ENCODE measurements at places on chromosomes 7 and 10.

DNA sequence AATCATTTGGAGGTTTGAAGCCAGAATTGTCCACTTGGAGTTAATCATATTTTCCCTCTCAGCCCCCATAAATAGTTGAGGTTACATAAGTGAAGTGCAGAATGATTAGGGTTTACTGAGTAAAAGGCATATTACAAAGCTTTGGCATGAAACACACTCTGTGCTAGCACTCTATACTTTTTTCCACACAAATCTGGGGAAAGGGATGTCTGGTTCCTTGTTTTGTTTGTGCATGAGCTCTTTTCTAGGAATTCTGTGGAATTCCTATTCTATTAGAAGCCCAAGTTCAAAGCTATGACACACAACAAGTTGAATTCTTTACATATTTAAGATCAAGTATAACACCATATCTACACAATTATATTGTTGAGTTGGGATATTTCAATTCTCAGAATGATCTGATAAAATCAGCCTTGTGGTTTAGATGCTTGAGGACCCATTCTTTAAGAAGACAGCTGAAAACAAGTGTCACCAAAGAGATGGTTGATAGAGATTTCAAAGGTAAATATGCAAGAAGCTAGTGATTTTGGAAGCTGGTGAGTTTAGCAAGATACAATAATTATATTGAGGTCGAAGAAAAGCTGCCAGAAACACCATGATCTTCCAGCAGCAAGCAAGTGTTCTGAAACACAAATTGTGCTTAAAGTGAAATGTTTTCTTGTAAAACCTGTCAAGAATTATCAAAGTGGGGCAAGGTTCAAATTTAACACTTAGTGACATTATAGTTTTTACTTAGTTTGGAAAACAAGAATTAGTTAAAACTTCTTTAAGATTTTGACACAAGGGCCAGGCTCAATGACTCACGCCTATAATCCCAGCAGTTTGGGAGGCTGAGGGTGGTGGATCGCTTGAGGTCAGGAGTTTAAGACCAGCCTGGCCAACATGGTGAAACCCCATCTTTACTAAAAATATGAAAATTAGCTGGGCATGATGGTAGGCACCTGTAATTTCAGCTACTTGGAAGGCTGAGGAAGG lies 122.6 kb downstream of the INHBA start:
- no peak for DNase-seq

DNA sequence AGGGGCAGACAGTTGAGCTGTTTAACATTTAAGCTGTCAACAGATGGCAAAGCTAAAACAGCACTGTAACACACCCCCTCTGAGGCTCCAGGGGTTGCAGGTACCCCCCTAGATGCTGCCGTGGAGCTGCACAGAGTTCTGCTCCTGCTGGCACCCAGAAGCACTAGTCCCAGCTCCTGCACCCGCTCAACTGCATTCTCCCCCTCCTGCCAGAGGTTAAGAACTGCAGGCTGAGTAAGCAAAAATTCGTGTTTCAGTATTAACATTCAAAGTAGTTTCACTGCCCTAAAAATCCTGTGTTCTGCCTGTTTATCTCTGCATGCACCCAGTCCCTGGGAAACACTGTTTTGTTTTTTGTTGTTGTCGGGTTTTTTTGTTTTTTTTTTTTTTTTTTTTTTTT lies 790.8 kb upstream of the KCND2 start:
- DNase-seq = no peak

DNA sequence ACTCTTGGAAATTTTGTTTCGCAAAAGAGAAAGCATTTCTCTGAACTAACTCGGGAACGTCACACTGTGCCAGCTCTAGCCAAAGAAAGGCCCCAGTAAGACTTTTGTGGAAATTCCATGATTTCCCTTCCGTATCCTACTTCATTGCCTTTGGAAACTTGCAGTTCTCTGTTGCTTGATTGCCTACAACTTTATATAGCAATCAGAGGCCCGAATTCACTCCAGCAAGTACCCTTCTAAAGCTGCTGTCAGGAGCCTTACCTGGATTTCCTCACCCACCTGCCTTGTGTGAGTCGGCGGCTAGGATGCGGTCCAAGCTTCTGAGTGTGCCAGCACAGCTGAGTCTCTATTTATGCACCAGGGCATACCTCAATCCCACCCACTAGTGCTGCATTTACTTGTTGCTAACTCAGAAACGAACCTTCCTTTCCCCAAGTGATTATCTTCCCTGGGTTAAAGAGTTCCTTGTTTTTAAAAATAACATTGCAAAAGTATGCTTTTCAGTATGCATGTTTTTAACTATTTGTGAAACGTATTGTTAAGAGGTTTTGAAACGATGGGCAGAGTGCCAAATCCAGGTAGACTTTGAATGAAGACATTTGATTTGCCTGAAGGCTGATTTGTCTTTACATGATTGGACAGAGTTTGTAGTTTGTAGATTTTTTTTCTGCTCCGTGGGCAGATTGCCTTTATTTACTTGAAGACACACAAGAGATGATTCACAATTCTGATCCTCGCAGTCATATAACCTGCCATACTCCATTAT lies at the start of gene AGR2:
AGR2 (minus strand) TSS at position 326 of the 766 bp plus-strand sequence. CDS start 3,203 bp downstream, outside the sequence.
- DNase-seq = no peak

DNA sequence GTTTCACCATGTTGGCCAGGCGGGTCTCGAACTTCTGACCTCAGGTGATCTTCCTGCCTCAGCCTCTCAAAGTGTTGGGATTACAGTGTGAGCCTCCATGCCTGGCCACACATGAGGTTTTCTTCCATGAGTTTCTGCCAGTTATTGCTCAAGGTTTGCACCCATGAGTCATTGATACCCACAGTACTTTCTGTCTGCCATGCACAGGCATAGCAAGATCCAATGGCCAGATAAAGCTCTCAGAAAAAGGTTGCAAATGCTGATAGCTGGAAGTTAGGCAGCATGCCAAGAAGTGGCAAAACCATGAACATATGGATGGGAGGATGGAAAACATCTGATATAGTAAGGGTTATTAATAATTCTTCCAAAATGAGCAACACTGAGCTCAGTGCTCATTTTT lies 298.7 kb upstream of the NRG3 start:
- DNase-seq = no peak

GRCh38 chr10:91799612-91799975 lies 1.4 kb downstream of the TNKS2 start:
- DNase-seq = no peak

DNA sequence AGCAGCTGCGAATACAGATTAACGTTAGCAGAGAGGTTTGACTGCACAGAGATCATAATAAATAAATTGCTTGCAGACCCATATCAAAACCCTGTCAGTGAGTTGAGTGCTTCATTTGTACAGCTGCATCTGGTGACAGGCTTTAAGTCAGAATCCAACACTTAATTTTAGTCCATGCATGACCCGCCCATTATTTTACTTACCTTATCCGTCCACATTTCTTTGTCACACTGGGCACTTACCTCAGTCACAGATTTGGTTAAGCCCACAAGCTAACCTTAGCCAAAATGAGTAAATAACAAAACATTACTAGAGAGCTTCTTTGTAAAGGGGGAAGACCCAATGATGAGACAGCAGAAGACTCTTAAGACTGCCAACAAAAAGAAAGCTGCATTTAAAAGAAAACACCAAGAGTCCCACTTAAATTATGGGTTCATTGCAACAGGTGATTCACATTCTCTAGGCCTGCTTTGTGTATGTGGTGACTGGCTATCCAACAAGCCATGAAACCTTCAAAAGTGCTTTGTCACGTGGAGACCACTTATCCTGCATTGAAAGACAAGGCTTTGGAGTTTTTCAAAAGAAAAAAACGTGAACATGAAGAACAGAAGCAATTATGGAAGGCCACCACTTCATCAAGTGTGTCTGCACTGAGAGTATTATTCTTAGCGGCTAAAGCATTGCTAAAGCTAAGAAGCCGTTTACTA lies 32.2 kb downstream of the PHTF2 start:
- no peak for DNase-seq

DNA sequence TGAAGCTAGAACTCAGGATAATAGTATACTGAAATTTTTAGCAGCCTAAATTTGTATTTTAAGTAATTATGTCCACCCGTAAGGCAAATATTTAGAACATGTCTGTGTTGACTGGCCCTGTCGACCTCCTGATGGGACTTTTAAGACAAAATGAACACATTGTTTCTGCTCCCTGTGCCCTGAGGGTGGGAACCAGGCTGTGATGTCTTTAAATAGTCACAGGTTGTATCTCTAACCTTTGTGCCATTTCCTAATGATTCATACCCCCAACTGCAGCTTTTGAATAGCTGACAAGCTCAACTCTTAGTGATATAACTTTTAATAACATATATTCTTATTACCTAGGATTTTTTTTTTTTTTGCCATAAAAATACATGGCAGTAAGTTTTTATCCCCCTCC lies 494.9 kb upstream of the AKR1E2 start:
- no peak for DNase-seq

DNA sequence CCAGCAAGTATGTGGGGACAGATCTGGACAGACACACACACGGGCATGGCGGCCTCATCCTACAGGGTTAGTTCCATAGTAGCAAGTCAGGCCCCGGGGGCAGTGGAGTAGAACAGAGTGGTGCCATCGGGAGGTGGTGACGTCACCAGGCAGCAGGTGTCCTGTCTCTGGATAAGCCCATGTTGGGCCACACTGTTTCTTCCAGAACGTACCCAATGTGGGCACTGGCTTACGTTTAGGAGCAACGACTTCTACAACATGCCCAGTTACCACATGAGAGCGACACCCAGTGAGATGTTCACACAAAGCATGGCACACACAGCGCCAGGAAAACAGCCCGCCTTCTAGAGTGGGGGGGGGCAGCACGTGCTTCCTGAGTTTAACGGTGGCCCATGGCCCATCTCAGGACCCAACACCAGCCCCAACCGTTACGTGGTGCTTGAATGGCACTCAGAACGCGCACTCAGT lies 67.8 kb downstream of the CTBP2 start:
- DNase-seq = no peak

- DNase-seq = no peak
Measured at GRCh38 chr10:35778306-35778705, 136.2 kb upstream of the FZD8 start.

DNA sequence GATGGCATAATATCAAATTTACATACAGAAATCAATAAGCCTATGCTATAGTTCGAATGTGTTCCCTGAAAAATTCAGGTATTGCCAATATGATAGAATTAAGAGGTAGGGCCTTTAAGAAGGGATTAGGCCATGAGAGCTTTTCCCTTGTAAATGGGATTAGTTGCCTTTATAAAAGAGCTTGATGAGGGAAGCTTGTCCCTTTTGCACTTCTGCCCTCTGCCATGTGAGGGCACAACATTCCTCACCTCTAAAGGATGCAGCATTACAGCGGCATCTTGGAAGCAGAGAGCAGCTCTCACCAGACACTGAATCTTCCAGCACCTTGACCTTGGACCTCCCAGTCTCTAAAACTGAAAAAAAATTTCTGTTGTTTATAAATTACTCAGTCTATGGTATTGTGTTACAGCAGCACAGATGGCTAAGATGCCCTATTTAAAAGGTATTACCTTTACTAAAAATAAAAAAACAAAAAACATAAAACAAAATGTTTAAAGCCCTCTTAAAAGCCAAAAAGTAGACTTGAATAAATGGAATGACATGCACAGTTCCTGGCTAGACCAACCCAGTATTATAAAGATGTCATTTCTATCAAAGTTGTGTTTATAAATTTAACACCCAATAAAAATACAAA lies 909.6 kb downstream of the REEP3 start:
- DNase-seq = no peak

DNA sequence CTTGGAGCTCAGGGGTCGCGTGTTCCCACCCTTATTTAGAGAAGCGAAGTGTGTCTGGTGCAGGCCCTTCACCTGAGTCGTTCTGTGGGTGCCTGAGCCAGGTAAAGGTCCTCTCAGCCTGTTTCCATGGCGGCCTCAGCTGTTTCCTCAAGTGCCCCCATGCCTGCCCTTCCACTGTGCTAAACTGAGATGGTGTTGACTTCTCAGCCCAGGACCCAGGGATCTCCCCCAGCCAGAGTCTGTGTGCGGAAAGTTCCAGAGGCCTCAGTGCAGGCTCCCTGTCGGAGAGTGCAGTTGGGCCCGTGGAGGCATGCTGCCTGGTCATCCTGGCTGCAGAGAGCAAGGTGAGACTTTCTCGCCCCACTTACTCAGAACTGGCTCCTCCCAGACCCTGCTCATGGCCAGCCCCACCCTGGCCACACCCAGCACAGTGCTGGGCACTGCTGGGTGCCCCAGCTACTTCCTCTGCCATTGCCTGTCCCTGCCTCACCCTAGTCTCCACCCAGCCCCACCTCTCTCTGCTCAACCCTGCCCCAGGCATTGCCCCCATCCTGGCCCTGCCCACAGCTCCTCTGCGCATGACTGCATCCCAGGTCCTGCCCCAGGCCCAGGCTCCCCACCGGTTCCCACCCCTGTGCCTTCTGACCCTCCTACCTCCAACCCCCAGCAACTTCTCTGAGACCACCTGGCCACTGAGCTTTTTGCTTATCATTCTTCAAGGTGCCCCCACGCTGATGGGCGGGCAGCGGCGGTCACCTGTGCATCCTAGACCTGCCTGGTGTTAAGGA lies 20.3 kb downstream of the NACAD start:
- no peak for DNase-seq

- DNase-seq = no peak
Measured at GRCh38 chr7:51545131-51545530, 228.5 kb upstream of the COBL start.

DNA sequence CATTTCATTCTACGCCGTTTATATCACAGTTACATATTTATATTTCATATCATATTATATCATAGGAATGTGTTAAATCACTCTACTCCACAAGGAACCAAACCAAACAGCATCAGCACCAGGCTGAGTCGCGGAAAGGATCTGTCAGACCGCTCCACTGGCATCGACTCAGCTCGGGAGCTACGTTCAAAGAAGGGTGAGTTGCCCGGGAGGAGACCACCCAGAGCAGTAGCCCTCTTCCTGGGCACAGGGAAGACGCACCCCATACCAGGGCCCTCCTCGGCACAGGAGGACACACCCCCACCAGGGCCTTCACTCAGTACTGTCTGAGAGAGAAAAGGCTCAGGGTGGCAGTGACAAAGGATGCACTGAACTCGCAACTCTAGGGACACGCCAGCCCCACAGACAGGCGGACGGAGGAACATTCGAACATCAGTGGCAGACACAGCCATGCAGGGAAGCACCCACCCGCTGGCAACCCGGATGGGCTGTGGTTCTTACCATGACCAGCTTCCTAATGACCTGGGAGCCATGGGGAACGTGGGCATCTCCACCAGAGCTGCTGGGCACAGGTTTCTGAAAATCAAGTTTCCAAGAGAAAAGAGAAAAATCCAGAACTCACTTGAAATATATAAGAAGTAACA lies 28.7 kb downstream of the PITRM1 start:
- DNase-seq = no peak
